ENCODE measurements at places on chromosomes 12 and 14. TPM values are rescaled to one million over a fixed set of nuclear protein-coding genes. Genes with fewer than 3 reads are reported as not detected.

- H3K27ac ChIP-seq: no peak overlapping the region
- no peaks in the 10 kb centered on the region for H3K36me3 ChIP-seq
- H3K4me3 ChIP-seq: no peak overlapping the region
- no peaks in the 10 kb centered on the region for H3K27me3 ChIP-seq
- no peaks in the 10 kb centered on the region for H3K4me1 ChIP-seq
- DNase-seq: no peak
Measured at GRCh38 chr12:39622306-39622705, 2.7 kb upstream of the ABCD2 start.

DNA sequence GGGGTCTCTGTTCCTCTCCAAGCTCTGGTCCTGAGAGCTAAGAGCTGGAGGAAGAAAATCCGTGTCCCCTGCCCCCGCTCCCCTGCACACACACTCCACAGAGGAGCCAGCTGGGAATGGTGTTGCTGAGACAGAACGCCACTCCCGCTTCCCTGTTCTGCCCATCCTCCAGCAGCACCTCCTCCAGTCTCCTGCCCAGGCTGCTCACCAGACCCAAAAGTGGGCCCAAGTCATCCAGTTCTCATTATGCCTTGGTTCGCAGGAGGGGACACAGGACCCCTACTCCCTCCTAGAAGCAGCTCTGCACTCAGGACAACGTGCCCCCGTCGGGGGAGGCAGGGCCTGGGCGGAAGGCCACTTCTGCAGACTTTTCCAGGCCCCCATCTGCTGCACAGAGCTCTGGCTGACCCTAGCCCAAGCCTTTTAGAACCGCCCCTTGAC, 830 bp upstream of the TRMT61A start:
- no peak overlapping the region for H3K4me3 ChIP-seq
- no peak for DNase-seq
- no peaks in the 10 kb centered on the region for H3K4me1 ChIP-seq
- H3K27ac ChIP-seq: no peak overlapping the region
- no peaks in the 10 kb centered on the region for H3K36me3 ChIP-seq
- H3K27me3 ChIP-seq: no peaks in the 10 kb centered on the region

- H3K4me3 ChIP-seq: no peak overlapping the region
- no peaks in the 10 kb centered on the region for H3K27me3 ChIP-seq
- H3K36me3 ChIP-seq: no peaks in the 10 kb centered on the region
- H3K4me1 ChIP-seq: no peaks in the 10 kb centered on the region
- H3K27ac ChIP-seq: no peak overlapping the region
- no peak for DNase-seq
Measured at GRCh38 chr12:127628645-127629044, 638.3 kb upstream of the TMEM132C start.

The RERG gene
- 77.3 TPM for total RNA-seq

The COQ5 gene
- 12.0 TPM for total RNA-seq

DNA sequence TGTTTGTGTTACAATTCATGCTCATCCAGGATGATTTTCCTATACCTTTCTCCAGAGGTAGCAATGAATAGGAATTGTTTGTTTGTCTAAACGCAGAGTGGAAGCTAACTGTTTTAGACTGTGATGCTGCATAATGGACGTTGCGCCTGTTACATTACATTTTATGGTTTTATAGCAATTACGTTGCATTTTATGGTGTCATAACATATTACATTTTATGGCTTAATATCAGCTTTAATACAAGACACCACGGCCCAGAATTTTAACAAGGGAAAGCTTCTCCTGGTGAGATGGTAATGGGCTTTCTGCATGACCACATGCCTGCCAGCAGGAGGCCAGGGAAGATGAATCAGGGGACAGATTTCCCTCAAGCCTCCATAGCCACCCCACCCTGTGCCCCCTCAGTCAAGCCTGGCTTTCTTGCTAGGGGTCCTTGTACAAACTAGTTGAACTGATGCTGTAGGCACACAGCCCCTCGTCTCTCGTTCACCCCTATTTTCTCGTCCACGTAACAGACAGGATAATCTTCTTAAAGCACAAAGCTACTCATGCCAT, 56.5 kb downstream of the HSPB8 start:
- H3K27me3 ChIP-seq: no peaks in the 10 kb centered on the region
- no peaks in the 10 kb centered on the region for H3K36me3 ChIP-seq
- H3K4me3 ChIP-seq: no peak overlapping the region
- H3K4me1 ChIP-seq: no peaks in the 10 kb centered on the region
- DNase-seq: no peak

DNA sequence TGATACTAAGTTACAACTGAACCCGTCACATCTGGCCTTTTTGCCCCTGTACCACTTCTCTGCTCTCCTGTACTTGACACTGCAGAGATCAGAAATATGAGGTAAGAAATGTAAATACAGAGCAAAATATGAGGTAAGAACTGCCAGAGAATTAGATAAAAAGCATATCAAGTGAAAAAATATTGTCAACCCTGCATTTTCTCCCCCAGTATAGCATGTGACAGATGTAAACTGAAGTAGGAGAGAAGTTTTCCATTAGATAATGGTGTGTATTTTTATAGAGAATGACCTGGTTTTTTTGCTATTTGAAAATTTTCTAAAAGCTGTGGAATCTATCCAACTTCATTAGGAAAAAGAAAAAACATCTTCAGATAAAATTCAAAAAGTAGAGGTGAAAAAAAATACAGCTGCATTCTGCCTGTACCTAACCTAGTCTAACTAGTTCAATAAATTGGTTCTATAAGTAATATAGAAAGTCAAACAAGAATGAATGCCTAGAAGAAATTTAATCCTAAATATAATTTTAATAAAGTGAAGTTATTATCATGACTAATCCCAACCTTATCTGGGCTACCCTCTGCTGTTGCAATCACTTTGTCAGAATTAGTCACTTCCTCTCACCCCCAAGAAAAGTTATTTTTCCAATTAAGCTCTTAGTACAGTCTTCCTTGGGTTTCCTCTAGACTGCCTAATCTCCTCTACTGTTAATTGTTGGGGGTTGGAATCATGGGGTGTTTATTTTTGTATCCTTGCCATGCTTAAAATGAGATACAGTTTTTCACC, 210.0 kb downstream of the RASSF9 start:
- H3K27ac ChIP-seq: no peak overlapping the region
- H3K4me3 ChIP-seq: no peak overlapping the region
- DNase-seq: no peak
- H3K4me1 ChIP-seq: no peaks in the 10 kb centered on the region

DNA sequence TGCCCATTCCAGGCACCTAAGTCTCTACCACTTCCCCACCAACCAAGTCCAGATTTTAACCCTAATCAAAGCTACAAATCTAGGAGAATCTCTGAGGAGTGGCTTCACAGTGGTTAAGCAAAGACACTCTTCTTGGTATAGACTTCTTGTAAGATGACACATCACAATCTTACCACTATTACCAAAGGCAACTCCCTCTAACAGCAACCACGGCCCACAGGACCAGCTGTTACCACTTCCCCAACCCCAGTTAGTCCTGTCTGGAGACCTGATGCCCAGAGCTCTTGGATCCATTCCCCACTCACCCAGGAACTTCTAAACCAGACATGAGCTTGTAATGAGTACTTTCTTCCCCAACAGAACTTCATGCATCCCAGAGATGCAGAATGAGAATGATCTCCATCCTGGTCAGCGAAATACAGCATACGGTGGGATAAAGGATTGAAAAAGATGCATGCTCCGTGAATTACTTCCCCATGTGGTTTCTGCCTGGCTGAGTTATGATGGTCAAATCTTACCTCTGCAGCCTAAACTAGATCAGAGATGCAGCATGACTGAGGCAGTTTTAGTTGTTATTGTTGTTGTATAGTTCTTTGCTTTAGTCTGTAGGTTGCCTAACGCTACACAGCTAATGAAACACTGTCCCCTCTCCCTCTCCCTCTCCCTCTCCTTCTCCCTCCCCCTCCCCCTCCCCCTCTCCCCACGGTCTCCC, 87.7 kb upstream of the FOXN3 start:
- no peak overlapping the region for H3K4me3 ChIP-seq
- H3K4me1 ChIP-seq: no peaks in the 10 kb centered on the region
- no peaks in the 10 kb centered on the region for H3K36me3 ChIP-seq
- DNase-seq: peak; percentile 58
- H3K27me3 ChIP-seq: no peaks in the 10 kb centered on the region
- H3K27ac ChIP-seq: no peak overlapping the region

GRCh38 chr12:23221066-23221465, 596.1 kb downstream of the ETNK1 start:
- H3K27ac ChIP-seq: no peak overlapping the region
- no peaks in the 10 kb centered on the region for H3K36me3 ChIP-seq
- peaks cover 8% of the 10 kb centered on the region for H3K4me1 ChIP-seq
- no peak for DNase-seq
- no peaks in the 10 kb centered on the region for H3K27me3 ChIP-seq
- H3K4me3 ChIP-seq: no peak overlapping the region

- no peaks in the 10 kb centered on the region for H3K4me1 ChIP-seq
- no peak overlapping the region for H3K4me3 ChIP-seq
- no peaks in the 10 kb centered on the region for H3K36me3 ChIP-seq
Measured at GRCh38 chr12:119055977-119056376, 74.6 kb downstream of the SRRM4 start.

The P2RX2 gene
- 0.27 TPM for total RNA-seq

DNA sequence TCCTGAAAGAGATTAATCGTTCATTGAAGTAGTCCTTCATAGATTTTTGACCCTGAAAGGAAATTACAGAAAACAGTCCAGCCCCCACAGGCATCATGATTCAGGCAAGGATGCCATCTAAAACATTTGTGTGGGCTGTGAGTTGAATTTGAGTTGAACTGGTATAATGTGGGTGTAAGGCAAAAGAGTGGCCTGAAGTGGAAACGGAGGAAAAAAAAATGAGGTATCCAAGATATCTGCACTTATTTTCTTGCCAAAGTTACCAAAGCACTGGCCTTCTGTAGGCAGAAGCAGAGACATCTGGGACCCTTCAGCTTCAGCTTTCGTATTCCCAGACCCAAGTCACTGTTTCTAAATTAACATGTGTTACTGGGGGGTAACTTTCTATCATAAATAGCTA, 105.1 kb upstream of the DIO2 start:
- H3K27me3 ChIP-seq: no peaks in the 10 kb centered on the region
- H3K4me3 ChIP-seq: no peak overlapping the region
- no peaks in the 10 kb centered on the region for H3K4me1 ChIP-seq
- DNase-seq: no peak
- no peak overlapping the region for H3K27ac ChIP-seq
- H3K36me3 ChIP-seq: no peaks in the 10 kb centered on the region

DNA sequence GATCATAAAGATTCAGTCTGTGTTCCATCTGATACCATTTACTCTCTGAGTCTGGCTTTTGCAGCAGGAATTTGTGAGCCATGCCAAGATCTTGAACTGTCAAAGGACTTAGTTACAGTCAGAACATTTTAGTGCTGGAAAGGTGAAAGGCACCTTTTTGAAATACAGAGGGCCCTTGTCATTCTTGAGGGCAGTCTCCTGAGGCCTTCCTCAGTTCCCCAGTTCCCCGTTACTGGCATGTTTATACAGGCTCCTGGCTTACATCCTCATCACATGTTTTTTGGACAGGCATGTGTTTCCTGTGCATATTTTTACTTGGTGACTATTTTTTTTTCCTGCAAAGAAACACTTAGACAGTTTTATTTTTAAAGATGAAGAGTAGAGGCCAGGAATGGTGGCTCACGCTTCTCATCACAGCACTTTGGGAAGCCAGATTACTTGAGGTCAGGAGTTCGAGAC, 21.0 kb downstream of the CFAP54 start:
- no peaks in the 10 kb centered on the region for H3K36me3 ChIP-seq
- no peaks in the 10 kb centered on the region for H3K4me1 ChIP-seq
- no peak for DNase-seq
- H3K27ac ChIP-seq: no peak overlapping the region

GRCh38 chr12:1332327-1332726, 262.1 kb downstream of the FBXL14 start:
- DNase-seq: no peak
- no peaks in the 10 kb centered on the region for H3K36me3 ChIP-seq
- no peak overlapping the region for H3K4me3 ChIP-seq
- no peaks in the 10 kb centered on the region for H3K27me3 ChIP-seq
- no peaks in the 10 kb centered on the region for H3K4me1 ChIP-seq

GRCh38 chr12:100539202-100539601, 34.3 kb upstream of the GAS2L3 start:
- H3K27ac ChIP-seq: no peak overlapping the region
- H3K4me3 ChIP-seq: no peak overlapping the region
- H3K27me3 ChIP-seq: no peaks in the 10 kb centered on the region
- H3K4me1 ChIP-seq: no peaks in the 10 kb centered on the region

GRCh38 chr12:10067942-10068341, 30.8 kb downstream of the CLEC1A start:
- no peaks in the 10 kb centered on the region for H3K4me1 ChIP-seq
- H3K27ac ChIP-seq: no peak overlapping the region
- H3K36me3 ChIP-seq: no peaks in the 10 kb centered on the region
- no peaks in the 10 kb centered on the region for H3K27me3 ChIP-seq
- H3K4me3 ChIP-seq: no peak overlapping the region

GRCh38 chr12:104959335-104959841, 1.3 kb upstream of the SLC41A2 start:
- H3K27ac ChIP-seq: peak overlapping the region; percentile 70
- H3K36me3 ChIP-seq: no peaks in the 10 kb centered on the region
- H3K4me3 ChIP-seq: peak overlapping the region; percentile 17
- no peak for DNase-seq
- no peaks in the 10 kb centered on the region for H3K4me1 ChIP-seq

- no peak overlapping the region for H3K27ac ChIP-seq
- H3K4me1 ChIP-seq: peaks cover 3% of the 10 kb centered on the region
- H3K36me3 ChIP-seq: no peaks in the 10 kb centered on the region
- no peaks in the 10 kb centered on the region for H3K27me3 ChIP-seq
- H3K4me3 ChIP-seq: no peak overlapping the region
- no peak for DNase-seq
Measured at GRCh38 chr12:96263449-96263902, 69.3 kb downstream of the ELK3 start.

The PNMA1 gene
- total RNA-seq: 45.5 TPM

DNA sequence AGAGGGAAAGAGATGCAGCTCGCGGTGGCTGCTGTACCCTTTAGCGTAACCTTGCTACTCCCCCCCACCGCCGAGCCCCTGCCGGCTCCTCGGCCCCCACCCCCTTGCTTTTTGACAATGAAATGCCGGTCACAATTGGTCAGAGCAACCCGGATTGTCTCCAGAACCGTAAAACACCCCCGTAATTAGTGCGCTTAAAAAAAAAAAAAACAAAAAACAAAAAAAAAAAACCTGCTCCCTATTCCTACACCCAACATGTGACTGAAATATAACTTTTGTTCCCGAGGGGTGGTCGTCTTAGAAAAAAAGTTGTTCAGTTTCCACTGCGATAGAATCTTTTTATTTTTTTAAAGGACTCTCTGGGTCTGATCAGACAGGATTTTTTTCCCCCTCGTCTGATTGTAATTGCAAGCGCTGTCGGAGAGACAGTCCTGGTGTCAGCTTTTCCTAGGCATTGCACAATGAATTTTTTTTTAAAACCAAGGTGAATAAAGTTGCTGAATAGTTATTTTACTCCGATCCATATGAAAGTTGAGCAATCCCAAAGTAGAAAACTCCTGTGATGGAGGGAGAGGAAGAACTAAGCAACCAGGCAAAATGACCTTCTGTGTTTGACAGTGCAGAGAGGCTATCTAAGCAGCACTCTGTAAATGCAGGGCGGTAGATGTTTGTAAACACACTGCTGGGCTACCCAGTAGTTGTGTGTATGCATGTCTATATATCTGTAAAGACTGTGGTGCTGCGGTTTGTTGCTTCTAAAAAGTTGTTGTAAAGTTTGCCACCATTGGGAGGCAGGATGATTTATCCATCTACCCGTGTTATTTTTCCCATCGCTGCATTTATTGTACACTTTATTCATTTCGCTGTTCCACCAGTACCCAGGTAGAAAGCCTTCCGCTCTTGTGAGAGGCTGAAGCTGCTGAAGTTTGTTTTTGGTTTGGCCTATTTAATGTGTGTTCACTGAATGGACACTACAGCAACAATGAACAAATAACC, 1.1 kb downstream of the ETV6 start:
- no peaks in the 10 kb centered on the region for H3K27me3 ChIP-seq
- H3K4me3 ChIP-seq: peak overlapping the region; percentile 100
- H3K4me1 ChIP-seq: peaks cover 3% of the 10 kb centered on the region
- H3K27ac ChIP-seq: peak overlapping the region; percentile 85
- peak; percentile 59 for DNase-seq

All from aorta (tissue), 5 donors.